Mucosa of gallbladder (tissue), 1 donor: ENCODE measurements at places on chromosomes 4 and X. TPM values are rescaled to one million over a fixed set of nuclear protein-coding genes. Genes with fewer than 3 reads are reported as not detected.
A peak's percentile ranks its signal among the peaks of the same experiment; 100 is the strongest.

The IGSF1 gene
- 1.7 TPM for total RNA-seq

The RBM10 gene
- total RNA-seq = 47.6 TPM

The AMOT gene
- 35.4 TPM for total RNA-seq

The TLR1 gene
- 16.6 TPM for total RNA-seq

The ABCG2 gene
- 3.5 TPM for total RNA-seq

The MAGEA9B gene
- total RNA-seq = not detected

The TCEAL2 gene
- 10.5 TPM for total RNA-seq

The UGT2A2 gene
- total RNA-seq = not detected

The AREG gene
- 9.9 TPM for total RNA-seq

GRCh38 chrX:109840585-109840984 lies 107.5 kb upstream of the ACSL4 start:
- DNase-seq = peak; percentile 34

DNA sequence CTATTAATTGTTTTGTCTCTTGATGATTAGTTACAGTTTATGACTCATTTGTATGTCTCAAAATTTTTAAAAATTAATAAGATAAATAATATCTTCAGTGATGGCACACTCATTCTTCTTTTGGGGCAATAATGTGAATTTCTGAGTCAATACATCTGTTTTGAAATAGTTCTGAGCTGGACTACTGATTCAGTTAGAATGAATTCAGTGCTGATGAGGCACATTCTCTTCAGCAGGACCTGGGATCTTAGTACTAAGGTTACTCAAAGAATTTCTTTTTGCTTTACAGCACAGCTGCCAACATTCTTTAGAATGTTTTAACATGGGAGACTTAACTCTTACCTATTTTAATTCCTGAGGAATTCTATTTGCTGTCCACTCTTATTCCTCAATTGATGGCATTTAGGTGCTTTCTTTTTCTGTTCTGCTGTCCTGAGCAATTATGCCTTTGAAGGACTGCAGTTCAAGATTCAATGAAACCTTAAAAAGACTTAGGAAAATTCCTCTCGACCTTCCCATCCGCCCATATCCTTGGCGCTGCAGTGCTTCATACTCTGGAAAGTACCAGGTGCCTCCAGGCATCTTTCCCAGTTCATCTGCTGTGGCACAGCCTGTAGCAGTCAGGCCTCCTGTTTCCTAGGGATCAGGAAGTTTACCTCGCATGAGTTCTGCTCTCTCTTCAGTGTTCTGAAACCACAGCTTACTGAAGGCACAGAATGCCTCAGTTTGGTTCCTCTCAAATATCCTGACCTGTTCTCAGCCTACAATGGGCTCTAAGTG lies 213.7 kb downstream of the FSTL5 start:
- no peak for DNase-seq

- no peak for DNase-seq
Observed at GRCh38 chr4:85862896-85863295, 387.9 kb downstream of the ARHGAP24 start.

GRCh38 chrX:16119353-16120220 lies 3.8 kb upstream of the GRPR start:
- no peak for DNase-seq

DNA sequence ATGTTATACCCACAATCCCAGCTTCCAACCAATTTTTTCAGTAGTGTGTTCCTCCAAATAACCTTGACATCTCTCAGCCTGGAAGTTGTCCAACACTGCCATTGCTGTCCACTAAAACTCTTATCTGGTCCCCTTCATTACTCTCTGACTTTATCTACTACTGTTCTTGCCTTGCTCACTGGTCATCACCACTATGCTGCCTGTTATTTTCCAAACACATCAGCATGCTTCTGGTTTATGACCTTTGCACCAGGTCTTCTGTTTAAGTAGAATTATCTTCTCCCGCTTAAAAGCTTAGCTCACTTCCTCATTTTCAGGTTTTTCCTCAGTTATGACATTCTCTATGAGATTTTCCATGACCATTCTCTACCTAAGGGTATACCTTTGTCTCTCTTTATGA lies 5.5 kb downstream of the ELMOD2 start:
- DNase-seq = no peak

GRCh38 chrX:107601326-107601725 lies 27.0 kb upstream of the PRPS1 start:
- no peak for DNase-seq

DNA sequence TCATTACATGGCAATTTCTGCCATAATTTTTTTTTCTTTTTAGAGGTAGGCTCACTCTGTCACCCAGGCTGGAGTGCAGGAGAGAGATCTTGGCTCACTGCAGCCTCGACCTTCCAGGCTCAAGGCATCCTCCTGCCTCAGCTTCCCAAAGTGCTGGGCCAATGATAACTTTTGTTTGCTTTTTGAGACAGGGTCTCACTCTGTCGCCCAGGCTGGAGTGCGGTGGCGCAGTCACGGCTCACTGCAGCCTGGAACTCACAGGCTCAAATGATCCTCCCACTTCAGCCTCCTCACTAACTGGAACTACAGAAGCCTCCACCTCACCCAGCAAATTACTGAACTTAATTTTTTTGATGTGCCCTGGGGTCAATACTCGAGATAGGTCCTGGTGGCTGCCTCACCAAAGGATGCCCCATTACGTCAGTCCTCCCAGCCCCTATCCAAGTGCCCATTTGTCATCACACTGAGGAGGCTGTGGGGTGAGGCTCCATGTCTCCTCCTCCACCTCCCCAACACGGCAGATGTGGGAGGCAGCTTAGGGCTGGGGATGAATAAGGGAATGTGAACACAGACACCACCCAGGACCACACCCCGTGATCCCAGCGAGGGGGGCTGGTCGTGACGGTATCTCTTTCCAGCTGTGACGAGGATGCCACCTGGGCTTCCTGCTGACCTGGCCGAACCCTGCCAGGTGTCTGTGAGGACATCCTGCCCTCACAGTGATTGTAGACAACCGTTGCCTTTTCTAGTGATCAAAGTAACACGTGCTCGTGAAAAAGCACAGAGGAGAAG lies 12.4 kb upstream of the NKX1-1 start:
- no peak for DNase-seq

- no peak for DNase-seq
Observed at GRCh38 chr4:121057466-121057922, 14.8 kb downstream of the NDNF start.
